Stromal cell of bone marrow (primary cell): ENCODE measurements at places on chromosomes 7 and 10.

DNA sequence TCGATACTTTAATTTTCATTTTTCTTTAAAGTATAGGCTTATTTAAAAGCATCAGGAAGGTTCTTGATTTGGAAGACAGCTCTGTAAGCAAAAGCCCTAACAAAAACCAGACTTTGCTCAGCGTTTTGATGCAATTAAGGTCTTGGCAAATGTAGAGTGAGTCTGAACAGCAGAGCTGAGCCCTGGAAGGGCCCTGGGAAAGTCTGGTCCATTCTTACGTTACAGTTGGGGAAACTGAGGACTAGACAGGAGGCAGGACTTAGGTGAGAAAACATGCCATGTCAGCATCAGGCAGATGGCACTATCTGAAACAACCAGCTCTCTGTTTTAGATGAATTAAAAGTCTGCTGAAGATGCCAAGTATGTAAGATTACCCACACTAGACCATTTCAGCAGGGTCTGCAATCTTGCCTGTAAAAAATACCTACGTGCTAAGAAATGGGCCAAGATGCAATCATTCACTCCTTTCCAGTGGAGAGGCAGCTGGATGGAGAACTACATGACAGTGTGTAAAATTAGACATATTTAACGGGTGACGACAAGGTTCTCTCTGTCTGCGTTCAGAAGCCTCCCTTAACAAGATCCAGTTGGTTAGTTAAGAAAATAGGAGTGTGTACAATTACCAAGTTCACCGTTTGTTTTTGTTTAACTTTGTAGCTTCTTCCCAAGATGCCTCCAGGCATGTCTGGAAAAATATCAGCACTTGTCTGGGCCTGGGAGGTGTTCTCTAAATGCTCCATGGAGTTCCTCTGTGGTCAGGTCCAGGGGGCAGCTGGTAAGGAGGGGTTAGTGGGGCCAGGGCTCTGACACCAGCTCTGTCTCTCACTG lies 502.3 kb upstream of the ZMIZ1 start:
- no peak for DNase-seq

DNA sequence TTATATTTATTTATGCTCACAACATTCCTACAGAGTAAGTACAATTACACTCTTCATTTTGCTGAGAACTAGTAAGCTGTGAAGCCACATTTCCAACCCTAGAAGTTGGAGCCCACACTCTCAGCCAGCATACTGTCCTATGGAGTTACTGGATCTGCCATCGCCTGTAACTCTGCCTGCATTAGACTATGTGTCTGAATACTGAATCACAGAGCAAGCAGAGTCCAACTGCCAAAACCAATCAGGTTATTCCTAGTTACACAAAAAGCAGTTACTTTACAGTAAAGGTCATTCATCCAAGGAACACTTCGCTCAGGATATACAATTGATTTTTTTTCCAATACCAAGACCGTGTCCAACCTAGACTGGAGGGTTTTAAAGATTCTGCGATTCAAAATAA lies 21.5 kb downstream of the CTAGE6 start:
- DNase-seq: no peak

GRCh38 chr7:120370954-120371353 lies 98.0 kb downstream of the KCND2 start:
- no peak for DNase-seq

DNA sequence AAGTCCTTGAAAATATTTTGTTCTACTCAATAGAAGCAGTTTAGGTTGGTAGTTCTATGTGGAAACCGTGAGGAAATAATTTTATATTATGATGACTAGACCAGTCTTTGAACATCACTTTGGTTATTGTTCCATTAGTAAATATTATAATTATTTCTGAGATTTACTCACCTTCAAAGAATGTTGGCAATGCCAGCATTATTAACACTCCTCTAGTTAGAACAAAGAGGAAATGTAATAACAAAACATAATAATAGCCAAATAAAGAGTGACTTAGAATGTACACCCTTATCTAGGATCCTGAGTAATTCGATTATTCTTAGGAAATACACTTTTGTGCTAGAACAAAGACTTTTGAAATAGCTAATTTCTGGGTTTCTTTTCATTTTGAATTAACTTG lies 121.1 kb downstream of the CFTR start:
- no peak for DNase-seq

DNA sequence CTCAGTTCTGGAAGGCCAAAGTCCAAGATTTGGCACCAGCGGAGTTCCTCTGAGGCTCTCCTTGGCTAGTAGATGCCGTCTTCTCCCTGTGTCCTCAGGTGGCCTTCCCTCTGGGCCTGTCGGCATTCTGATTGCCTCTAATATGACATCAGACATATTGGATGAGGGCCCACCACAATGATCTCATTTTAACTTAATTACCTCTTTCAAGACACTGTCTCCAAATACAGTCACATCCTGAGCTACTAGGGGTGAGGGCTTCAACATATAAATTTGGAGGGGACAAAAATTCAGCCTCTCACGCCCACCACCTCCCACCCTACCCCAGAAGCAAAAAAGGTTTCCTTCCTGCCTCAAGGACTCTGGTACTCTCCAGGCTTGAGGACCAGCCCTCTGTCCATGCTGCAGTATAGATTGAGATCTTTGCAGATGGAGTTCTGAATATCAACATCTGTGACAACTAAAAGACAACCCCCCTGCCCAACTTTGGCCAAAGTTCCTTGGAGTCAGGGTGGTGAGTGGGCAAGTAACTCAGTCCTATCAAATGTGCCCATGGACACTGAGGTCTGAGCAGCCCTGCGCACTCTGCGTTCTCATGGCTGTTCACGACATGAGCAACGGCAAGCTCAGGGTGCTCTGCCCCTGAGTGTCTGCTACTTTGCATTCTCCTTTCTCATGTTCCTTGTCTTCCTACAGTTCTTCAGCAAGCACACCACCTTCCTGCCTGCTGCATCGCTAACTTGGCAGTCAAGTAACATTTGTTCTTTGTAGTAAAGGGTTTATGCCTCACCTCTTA lies 11.5 kb downstream of the TMEM176B start:
- DNase-seq: peak; percentile 40

DNA sequence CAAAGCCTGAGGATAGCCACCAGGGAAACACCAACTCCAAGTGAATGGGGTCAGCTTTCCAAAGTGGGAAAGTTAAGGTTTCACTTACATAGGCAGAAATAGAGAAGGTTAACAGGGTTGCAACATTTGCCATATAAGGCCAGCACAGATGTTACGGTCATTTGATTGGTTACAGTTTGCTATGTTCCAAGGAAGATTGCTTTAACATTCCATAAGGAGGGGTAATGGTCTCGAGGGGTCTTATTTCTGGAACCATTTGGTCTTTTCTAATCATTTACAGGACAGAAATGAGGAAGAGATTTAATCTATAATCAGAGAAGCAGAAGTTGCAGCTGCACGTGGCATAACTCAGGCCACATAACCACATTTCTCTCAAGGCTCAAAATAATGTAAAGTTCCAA lies 679.4 kb upstream of the C7orf33 start:
- no peak for DNase-seq

DNA sequence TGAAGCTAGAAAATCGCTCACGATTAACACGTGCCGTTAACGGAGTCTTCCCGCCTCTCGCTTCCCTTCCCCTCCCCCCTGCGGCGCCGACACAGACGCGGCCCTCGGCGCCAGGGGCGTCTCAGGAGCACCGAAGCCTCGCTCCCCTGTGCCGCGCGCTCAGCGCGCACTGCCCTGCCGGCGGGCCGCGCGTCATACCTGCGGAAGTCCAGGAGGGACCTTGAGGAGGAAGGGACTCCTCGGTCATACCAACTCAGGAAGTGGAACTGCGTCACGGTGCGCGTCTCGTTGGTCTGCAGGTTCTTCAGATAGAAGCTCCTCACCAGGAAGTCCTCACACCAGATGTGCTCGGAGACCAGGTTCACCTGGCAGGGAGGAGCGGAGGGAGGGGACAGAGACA lies 239.6 kb downstream of the DNAJB6 start:
- no peak for DNase-seq

GRCh38 chr10:84541289-84541637 lies 212.9 kb downstream of the CCSER2 start:
- DNase-seq: no peak

GRCh38 chr10:100357059-100357858 lies 10.2 kb downstream of the SCD start:
- DNase-seq: no peak

DNA sequence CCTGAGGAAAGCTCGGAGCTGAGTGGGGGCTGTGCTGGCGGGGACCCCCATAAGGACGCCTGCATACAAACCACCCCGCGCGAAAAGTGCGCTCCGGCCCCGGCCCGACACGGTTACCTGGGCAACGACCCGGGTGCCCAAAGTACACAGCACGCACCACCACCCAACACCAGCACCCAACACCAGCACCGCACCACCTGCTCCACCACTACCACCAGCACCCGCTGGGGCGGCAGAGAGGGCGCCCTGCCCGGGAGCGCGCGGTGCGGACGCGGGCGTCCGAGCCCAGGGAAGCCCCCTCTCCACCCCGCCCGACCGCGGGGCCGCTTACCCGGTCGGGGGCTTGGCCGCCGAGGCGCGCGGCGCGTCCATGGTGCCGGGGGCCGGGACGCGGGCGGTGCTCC lies 345 bp downstream of the COBL start:
- DNase-seq: no peak

GRCh38 chr7:45645141-45645969 lies 71.2 kb downstream of the ADCY1 start:
- no peak for DNase-seq

DNA sequence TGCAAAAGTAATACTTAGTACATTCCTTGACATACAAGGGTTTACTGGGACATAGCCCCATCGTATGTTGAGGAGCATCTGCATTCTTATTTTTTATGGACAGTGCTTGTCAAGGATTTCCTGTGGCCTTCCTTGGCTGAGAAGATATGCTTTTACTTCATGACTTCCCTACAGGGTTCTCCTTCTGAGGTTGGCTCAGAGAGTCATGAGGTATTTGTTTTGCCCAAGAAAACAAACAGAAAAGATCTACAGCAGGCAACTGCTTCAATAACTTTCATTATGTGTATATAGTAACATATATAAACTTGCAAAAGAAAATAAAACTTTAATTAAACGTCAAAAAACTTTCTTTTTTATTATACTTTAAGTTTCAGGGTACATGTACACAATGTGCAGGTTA lies 577.2 kb upstream of the SEMA3D start:
- no peak for DNase-seq

DNA sequence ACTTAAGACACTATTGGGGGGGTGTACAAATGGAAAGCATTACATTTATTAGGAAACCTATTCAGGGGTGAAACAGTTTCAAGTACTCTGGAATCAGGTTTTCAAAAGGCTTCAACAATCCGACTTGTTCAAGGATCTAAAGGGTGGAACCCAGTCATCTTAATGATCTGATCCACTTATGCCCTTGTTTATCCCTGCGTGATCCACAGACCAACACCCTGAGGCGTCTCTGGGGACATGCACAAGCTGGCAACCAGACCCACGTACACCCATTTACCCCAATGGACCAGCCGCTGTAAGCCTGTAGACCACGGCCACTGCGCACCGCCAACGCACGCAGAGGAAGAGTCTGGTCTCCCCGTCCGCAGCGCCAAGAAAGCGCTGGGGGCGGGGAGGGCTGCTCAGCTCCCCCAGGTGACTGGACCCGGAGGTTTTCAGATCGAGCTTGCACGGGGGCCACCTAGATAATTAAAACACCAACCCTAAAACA lies 13.4 kb downstream of the HNRNPF start:
- no peak for DNase-seq

- no peak for DNase-seq
Measured at GRCh38 chr10:10313149-10313835, 704.4 kb upstream of the CELF2 start.

- DNase-seq: no peak
Measured at GRCh38 chr7:150848111-150848510, 4.2 kb upstream of the AOC1 start.

DNA sequence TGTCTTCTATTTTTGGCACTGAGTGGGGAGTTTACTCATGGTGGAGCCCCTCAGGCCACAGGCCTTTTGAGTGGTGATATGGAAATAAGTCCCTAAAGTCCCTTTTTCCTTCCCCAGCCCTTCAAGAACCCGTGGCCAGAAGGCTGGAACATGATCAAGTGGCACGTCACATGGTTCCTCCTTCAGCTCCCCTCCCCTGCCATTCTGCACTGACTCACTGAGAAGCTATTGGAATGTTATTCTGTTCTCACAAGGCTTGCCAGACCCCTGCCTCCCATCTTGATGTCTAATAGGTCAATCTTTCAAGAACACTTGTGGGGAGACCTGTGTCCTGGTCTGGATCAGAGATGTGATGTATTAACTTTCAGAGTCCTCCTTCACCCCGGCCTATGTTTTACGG lies 279.8 kb downstream of the SEC23IP start:
- DNase-seq: no peak

DNA sequence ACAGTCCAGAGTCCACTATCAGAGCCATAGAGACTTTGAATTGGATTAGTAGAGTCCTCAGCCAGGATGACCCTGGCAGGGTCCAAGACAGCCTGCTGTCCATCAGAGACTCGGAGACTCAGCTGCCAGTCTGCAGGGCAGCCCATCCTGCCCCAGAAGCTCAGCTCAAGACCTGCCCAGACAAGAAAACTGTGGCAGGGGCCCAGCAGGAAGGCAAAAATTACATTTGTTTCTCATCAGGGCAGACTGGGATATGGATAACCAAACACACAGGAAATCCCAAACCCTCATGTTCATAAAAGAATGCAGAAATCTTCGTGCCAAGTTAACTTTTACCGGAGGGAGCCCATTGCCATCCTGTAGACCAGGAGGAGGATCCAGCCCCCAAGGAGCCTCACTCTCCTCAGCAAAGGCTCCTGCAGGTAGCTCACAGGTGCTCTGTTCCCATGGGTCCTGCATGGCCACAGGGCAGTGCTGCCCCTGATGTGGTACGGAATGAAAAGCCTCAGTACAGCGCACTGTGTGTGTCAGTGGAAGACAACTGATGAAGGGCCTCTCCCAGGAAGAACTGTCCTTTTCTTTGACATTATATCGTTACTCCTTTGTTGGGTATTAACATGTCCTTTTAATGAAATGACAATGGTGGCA lies 222.2 kb downstream of the KCNMA1 start:
- DNase-seq: no peak

DNA sequence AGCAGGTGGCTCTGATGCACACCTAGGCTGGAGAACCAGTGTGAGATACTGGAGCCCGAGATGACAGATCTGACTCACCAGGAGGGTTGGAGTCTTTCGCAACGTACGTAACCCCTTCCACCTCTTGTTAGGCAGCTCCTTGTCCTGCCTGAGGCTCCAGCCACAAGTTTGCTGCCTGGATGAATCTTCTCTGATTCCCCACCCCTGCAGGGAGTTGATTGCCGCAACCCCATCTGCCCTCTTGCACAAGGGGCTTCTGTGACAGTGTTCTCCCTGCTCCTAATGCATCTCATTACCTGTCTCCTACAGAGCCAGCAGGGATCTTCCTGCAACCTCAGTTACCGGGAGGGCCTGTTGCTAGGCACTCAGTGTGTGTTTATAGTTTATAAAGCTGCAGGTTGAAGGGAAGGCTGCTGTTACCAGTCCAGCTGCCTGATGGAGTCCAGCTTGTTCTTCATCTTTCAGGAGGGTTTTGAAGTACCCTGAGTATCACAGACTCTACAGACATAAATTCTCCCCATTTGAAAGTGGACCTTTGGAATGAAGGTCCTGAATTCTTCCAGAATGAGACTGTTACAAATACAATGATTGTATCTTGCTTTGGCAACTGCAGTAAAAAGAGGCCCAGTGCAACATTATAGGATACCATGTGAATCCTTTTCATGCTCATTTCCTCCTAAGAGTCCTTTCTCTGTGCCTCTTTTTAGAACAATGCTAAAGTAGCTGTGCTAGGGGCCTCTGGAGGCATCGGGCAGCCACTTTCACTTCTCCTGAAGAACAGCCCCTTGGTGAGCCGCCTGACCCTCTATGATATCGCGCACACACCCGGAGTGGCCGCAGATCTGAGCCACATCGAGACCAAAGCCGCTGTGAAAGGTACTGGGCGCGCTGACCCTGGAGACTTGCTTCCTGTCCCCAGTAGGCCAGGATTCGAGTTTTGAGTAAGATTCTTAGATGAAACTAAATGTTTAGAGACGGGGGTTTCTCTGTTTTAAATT lies 6.5 kb downstream of the MDH2 start:
- DNase-seq: no peak
